Mucosa of descending colon (tissue), 3 donors: ENCODE measurements at places on chromosomes 2 and 18. TPM values are rescaled to one million over a fixed set of nuclear protein-coding genes. Genes with fewer than 3 reads are reported as not detected.
A peak's percentile ranks its signal among the peaks of the same experiment; 100 is the strongest.

Gene SCYGR8
- total RNA-seq, result not detected

Gene SERPINB10
- total RNA-seq, result not detected

Gene RGPD3
- 0.07 TPM for total RNA-seq

Gene FHOD3
- total RNA-seq, result 14.4 TPM

Gene ANKRD29
- 1.9 TPM for total RNA-seq

Gene AQP12B
- 0.16 TPM for total RNA-seq

Gene CNGA3
- 3.4 TPM for total RNA-seq

Gene ZC3H6
- 20.3 TPM for total RNA-seq

Gene GAD1
- not detected for total RNA-seq

Gene DNER
- 0.55 TPM for total RNA-seq

Gene GRHL1
- 0.41 TPM for total RNA-seq

Gene TCF23
- 0.05 TPM for total RNA-seq

Gene TMEM37
- total RNA-seq, result 100 TPM

Gene GALNT13
- 1.5 TPM for total RNA-seq

Gene CPLX4
- total RNA-seq, result not detected

Gene TTN
- 2.1 TPM for total RNA-seq

Gene NOSTRIN
- 27.3 TPM for total RNA-seq

Gene TLX2
- total RNA-seq, result 0.51 TPM

Gene EMILIN2
- 18.3 TPM for total RNA-seq

Gene PKDCC
- total RNA-seq, result 79.3 TPM

Gene POU3F3
- 1.4 TPM for total RNA-seq

- DNase-seq, result peak; percentile 87
Measured at GRCh38 chr2:199739413-199740110, 111.4 kb downstream of the FTCDNL1 start.

- no peak for DNase-seq
Measured at GRCh38 chr2:241334813-241335212, 19.1 kb downstream of the SEPTIN2 start.

GRCh38 chr2:216064014-216064630, 17.5 kb downstream of the PECR start:
- DNase-seq, result no peak

- DNase-seq, result no peak
Measured at GRCh38 chr2:82879803-82880202, 1579.3 kb downstream of the SUCLG1 start.

DNA sequence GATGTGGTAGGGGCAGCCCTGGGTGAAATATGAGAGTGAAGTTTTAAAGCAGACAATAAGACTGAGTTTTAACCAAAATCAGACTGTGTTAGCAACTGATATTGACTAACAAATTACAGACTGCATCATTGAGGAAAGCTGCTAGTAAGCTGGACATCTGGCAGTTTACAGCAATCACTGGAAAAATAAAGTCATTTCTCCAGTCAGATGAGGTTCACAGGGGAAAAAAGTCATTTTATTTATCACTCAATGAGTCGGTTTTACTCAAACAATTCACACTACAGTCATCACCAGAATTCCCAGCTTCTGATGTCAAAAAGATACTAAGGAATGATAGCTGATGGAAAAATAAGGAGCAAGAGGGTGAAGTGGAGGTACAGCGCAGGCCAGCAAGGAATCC, 10.5 kb upstream of the TMEM177 start:
- DNase-seq, result no peak

DNA sequence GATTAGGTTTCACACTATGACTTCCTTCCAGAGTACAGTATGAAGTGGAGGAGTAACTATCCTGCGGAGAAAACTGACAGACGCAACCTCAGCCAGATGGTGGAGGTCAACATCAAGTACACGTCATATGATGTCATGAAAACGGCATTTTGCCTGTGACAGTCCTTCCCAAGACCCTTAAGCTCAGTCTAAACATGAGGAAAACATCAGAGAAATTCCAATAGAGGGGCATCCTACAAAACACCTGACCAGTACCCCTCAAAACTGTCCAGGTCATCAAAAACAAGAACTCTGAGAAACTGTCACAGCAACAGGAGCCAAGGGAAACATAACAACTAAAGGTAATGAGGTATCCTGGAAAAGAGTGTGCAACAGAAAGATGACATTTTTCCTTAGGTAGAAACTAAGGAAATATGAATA, 1.7 kb downstream of the RNU4ATAC start:
- no peak for DNase-seq

- no peak for DNase-seq
Measured at GRCh38 chr2:239789711-239790110, 235.4 kb downstream of the NDUFA10 start.

DNA sequence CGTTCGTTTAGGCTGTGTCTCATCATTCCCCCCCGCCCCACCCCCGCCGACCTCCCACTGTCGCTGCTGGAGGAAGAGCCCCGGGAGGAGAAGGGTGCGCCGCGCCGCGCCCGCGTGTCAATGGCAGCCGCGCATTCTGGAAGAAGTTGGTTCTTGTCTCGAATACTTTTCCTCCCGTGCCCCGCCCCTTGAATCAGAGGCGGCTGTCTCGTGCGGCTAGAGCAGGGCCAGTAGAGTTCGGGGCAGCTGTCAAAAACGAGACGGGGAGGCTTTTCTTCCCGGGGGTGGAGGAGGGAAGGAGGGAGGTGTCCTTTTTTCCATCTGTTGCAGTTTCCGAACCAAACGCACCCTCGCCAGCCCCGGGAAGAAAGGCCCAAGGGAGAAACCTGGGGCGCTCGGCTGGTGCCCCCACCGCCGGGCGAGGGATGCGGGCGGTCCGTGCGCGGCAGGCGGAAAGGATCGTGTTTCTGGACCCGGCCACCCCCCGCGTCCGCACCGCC, 410 bp upstream of the TGIF1 start:
- DNase-seq, result peak; percentile 82

- no peak for DNase-seq
Measured at GRCh38 chr2:234816491-234816890, 135.3 kb upstream of the SH3BP4 start.

DNA sequence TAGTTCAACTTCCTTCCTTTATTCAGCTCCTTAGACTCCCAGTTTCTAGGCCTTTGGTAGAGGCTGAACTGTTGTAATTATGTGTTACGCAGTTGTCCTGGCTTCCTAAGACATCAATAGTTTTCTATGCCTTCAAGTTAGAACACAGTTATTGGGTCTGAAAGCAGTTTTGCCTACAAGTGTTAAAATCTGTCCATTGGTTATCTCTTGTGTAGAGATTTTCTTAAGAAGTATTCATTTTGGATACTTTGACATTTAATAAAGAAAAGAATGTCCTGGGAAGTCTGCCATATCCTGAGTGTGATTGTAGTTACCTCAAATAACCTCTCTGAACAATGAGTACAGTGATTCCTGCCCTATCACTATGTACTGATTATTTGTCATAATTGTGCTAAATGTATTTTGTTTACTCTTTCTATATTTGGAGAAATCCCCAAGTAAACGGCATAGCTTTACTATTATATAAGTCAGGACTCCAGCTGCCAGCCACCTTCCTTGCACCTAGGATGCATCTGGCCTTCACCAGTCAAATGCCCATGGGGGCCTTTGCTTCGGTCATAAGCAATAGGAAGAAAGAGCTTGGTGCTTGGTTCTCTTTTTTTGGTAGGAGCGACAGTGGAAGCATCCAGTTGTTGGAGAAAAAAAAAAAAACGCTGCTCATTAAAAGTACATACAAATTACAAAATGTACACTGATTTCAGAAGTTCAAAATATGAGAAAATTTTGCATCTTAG, 449.5 kb upstream of the PKDCC start:
- DNase-seq, result no peak

- no peak for DNase-seq
Measured at GRCh38 chr2:64029116-64029665, 10.0 kb upstream of the VPS54 start.

DNA sequence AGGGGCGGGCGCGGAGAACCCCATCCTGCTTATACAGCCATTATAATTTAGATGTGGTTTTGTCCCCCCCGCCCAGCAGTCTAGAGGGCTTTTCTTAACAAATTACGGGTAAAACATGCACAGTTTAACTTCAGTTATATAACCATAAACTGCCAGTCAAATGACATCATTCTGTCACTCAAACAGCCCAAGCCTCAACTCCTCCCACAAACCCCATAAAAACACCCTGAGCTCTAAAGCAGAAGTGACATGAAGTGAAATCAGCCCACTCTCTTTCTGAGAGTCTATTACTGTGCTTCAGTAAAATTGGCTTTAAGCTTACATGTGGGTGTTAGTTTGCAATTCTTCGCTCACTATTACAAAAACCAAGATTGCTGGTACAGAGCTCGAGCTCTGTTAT, 705.1 kb upstream of the GCFC2 start:
- no peak for DNase-seq

GRCh38 chr18:32552421-32553030, 81.8 kb upstream of the GAREM1 start:
- peak; percentile 90 for DNase-seq

DNA sequence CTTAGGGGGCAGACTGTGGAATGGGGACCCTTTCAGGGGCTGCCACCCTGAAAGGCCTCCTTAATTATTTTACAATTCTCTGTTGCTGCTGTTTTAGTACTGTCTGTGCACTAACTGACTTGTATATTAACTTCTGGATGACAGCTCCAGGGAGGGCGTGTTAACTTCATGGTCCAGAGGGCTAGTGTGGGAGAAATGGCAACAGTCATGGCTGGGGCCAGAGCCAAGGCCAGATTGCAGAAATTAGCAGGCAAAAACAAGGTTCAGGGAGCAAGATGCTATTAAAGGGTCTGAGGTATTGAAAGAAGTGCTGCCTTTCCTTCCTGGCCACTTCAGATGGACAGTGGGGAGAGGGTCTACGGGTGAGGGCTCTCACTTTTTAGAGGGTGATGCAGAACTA, 9.1 kb downstream of the WIPF1 start:
- no peak for DNase-seq

DNA sequence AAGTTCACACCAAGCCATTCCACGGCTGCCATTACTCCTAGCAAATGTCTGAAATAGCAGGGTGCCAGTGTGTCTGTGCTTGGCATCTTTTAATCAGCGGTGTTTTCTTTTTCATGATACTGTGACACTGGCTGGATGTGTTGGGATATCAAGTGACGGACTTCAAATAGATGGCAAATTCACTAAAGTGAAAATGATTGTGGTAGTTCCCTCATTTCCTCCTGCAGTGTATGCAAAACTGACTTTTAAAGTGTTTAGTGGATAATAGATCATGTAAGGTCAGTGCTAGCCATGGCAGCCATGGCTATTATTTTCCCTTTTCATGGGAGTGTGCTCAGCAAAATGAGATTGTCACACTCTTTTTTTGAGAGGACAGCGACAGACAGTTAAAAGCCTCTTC, 261.5 kb upstream of the SIX3 start:
- DNase-seq, result no peak

DNA sequence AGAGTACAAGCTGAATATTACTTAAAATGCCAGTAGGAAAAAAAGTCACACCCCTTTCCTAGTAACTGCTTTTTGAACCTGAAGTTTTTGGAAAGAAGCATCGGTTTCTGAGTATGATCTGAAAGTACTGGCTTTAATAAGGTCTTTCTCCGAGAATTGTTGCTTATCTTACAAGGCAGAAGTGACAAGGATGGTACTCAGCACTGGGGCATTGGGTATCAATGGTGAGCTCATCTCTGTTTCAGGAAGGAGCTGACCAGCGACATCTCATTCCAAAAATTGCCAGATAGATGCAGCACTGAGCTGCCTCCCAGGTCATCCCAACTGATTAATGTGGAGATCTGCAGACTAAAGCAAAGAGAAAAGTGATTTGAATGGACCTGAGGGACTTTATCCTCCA, 85.4 kb downstream of the FMNL2 start:
- DNase-seq, result no peak

DNA sequence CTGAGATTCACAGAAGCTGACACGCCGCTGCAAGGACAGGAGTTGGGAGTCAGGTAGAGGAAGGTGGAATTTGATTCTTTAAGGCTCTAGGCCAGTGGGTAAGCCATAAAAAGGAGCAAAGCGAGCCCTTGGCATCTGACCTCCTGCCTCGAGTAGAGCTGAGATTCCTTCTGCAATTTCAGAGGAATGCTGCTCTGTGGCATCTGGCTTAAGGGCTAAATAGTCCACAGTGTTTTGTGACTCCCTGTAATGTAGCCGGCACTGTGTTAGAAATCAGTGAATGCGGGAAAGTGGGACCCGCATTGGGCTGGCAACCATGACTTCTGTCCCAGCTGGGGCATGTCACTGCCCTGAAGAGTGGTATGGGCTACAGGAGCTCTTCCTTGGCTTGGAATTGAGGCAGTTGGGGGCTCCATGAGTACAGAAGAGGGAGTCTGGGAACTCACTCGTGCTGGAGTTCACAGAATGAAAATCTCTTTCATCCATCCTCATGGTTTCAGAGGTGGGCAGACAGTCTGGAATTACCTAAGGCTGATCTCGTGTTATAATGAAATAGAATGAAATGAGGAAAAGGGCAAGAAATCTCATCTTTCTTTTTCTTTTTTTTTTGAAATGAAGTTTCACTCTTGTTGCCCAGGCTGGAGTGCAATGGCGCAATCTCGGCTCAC, 12.7 kb upstream of the MYCN start:
- DNase-seq, result no peak

GRCh38 chr2:99631700-99632099, 141.9 kb upstream of the REV1 start:
- DNase-seq, result no peak

DNA sequence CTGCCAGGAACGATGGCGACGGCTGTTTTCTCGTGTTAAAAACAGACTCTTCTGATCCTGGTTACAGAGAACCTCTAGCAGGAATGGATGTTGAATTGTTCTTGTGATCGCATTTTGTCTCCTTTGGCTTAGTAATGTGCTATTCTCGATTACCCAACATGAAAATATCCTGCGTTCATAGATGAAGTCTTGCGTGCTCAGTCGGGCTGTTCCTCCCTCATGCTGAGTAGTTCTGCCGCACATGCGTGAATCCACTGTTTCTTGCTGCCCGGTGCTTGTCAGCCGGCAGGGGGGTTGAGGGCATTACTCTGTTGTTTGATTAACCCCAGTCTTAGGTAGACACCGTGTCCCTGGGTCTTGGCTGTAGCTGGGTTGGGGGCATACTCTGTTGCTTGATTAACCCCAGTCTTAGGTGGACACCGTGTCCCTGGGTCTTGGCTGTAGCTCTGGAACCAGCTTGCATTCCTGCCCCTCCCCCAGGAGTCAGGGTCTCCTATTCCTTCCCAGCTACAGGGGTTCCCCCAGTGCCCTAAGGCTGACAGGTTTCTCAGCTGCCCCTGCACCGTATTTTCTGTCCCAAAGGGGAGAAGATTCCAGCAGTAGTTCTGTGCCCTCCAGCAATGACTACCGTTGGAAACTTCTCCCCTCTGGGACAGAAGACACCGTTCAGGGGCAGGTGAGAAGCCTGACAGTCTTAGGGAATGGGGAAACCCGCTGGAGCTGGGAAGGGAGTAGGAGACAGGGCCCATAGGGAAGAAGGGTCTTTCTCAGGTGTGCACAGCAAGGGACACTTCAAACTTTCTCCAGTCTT, 22.1 kb upstream of the ASB1 start:
- DNase-seq, result no peak

- no peak for DNase-seq
Measured at GRCh38 chr2:28606986-28607441, 111.2 kb downstream of the PLB1 start.

GRCh38 chr2:103512442-103512841, 750.6 kb downstream of the TMEM182 start:
- DNase-seq, result no peak

GRCh38 chr2:95038635-95039298, 13.3 kb downstream of the MAL start:
- no peak for DNase-seq

- DNase-seq, result peak; percentile 79
Measured at GRCh38 chr2:88831792-88832248, 140.3 kb downstream of the RPIA start.

GRCh38 chr2:238870261-238870660, 22.4 kb downstream of the TWIST2 start:
- no peak for DNase-seq

GRCh38 chr18:13110559-13110958, 108.0 kb upstream of the LDLRAD4 start:
- DNase-seq, result no peak
